ENCODE measurements at places on chromosomes 2 and 18.

DNA sequence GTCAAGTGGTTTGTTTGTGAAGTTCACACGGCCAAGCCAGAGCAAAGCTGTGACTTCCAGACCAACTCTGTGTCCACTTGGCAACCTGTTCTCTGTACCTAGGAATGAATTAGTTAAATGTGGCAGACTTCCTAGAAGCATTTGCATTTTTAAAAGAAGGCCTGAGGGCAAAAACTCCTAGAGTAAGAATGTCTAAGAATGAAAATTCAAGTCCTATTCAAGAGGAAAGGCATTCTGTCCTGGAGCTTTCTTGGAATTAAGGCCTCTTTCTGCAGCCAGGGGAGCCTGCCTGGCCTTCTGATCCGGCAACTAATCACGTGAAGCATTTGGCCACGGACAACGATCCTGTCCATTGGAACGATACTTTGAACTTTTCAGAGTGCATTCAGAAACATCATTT lies 155.0 kb downstream of the SETBP1 start:
- DNase-seq = no peak

DNA sequence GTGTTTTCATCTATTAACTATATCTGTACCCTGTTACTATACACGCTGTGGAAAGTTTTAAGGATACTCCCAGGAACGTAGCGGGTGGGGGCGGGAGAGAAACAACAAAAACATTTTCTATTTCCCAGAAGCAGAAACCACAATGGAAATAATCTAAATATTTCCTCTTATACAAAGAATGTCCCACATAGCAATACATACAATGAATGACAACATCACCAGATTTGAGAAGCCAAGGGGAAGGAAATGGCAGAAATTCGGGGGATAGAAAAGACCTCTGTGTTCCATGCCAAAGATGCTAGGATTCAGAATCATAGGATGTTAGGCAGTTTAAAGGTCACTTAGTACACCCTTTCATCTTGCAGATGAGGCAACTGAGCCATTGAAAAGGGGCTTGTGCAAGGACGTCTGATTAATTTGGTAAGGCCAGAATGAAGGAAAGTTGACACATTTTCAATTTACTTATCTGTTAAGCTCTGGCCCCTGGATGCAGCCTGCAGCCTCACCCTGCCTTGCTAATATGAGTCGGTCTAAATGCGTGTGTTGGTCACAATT lies 41.1 kb upstream of the SCYGR1 start:
- no peak for DNase-seq

- DNase-seq = no peak
Observed at GRCh38 chr2:159091381-159091780, 122.9 kb downstream of the TANC1 start.

DNA sequence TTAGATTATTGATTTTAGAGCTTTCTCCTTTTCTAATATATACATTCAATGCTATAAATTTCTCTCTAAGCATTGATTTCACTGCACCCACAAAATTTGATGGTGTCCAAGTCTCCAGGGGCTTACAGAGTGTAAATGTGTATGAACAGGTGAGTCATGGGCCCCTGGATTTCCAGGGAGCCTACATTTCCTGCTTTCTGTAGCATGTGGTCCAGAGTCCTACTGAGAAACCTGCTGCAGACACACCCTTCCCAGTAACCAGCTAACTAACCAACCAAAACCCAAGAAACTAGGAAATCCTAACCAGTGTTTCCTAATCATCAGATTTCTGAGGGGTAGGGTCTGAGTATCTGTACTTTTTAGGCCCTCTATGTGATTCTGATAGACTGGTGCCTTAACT lies 39.5 kb upstream of the TANC1 start:
- no peak for DNase-seq

- no peak for DNase-seq
Observed at GRCh38 chr2:177058747-177059146, 153.8 kb upstream of the HNRNPA3 start.

GRCh38 chr18:13254971-13255927 lies 36.7 kb downstream of the LDLRAD4 start:
- no peak for DNase-seq

DNA sequence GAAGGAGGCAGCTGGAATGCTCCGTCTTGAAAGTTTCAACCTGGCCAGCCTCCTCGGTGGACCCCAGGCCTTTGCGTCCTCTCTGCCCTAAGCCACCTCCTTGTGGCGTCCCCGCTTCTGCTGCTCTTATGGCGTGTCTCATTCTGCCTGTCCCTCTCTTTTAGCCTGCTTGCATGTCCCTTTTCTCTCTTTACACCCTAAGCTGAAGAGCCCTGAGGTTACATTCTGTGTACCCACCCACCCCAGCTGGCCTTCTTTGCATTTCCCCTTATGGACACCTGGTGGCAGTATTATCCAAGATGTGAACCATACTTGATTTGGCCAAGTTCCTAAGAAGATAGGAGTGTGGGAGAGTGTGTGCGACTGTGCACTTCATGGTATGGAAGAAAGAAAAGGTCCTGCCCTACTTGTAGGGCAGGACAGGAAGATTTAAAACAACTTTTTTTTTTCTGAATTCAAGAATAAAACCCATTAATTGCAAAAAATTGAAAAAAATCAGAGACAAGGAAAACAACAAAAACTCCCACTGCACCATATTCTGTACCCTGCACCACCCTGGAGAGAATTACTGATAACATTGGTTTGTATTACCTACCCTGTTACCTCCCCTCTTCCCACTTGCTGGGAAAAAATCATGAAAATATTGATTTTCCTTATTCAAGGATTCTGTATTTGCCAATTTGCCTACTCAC lies 77.4 kb downstream of the DYSF start:
- peak; percentile 48 for DNase-seq

- DNase-seq = no peak
Observed at GRCh38 chr2:136361521-136361920, 243.6 kb upstream of the CXCR4 start.

DNA sequence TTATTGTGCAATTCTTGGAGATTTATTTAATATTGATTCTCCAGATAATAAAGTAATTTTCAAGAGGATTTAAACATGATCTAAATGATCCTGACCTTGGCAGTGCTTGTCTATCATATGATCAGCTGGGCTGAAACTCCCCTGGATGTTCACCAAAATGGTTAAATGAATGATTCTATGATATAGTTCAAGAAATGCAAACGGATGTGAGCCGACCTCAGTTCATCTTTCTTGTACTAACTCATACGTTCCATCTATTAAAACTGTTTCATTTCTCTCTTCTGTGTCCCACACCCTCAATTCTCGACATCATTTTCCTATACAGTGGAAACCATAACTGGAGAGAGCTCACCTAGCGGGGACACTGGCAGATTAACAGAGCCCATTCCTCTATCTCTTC lies 281.7 kb upstream of the CCDC68 start:
- no peak for DNase-seq

DNA sequence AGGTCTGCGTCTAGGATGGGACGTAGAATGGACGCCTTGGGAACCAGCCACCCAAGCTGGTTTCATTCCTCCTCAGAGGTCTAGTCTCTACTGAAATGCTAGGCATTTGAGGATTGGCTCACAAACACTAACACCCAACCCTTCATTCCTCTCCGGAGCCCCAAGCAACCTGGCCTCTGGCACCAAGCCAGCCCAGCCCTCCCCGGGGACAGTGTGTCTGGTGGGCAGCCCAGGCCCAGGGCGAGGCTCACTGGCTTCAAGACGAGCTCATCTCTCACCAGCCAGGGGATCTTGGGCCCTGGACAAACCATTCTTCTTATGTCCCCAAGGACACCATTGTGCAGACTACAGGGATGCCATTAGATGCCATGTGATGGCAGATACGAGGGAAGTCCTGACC lies 182.5 kb downstream of the CTIF start:
- DNase-seq = no peak

- no peak for DNase-seq
Observed at GRCh38 chr2:168565112-168565511, 109.0 kb downstream of the CERS6 start.

GRCh38 chr2:228949831-228950230 lies 321.3 kb downstream of the PID1 start:
- no peak for DNase-seq

DNA sequence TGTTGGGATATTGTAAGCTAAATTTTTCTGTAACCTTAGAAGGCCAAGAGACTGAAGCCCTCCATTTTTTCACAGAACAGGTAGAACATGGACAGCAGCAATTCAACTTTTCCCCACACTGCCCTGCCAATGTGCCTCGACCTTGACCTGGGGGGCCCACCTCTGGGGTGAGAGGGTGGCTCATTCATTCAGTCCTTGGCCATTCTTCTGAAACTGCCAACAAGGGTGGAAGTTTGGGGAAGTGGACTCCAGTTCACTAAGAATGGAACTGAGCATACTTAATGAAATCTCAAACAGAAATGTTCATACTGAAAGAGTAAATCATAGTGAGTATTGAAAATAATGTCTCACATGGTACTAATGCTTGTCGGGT lies 1.1 kb downstream of the EEF1B2 start:
- DNase-seq = no peak

GRCh38 chr2:30314981-30315380 lies 83.6 kb downstream of the LBH start:
- no peak for DNase-seq

GRCh38 chr2:209556354-209556961 lies 132.6 kb downstream of the MAP2 start:
- DNase-seq = peak; percentile 25

GRCh38 chr2:67453310-67453709 lies 56.2 kb downstream of the ETAA1 start:
- no peak for DNase-seq

- peak; percentile 67 for DNase-seq
Observed at GRCh38 chr2:160332318-160332717, 132.2 kb upstream of the ITGB6 start.

- no peak for DNase-seq
Observed at GRCh38 chr18:55064760-55065159, 105.5 kb upstream of the CCDC68 start.

DNA sequence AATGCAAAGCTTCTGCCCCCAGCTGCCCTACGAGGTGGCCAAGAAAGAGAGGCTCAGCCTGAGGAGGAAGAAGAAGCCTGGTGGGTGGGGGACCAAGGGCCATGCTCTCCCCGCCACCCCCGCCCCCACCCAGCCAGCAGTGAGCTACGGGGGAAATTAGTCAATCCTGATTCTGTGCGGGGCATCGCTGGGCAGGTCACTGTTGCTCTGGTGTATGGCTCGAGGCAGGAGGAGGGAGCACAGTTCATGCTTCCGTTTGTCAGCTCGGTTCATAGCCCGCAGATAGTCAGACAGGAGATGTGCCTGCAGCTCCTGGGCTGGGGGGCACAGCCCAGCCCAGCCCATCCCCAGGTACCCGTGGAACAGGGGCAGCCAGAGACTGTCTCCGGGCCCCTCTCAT lies 17.1 kb downstream of the RAMP1 start:
- DNase-seq = no peak

DNA sequence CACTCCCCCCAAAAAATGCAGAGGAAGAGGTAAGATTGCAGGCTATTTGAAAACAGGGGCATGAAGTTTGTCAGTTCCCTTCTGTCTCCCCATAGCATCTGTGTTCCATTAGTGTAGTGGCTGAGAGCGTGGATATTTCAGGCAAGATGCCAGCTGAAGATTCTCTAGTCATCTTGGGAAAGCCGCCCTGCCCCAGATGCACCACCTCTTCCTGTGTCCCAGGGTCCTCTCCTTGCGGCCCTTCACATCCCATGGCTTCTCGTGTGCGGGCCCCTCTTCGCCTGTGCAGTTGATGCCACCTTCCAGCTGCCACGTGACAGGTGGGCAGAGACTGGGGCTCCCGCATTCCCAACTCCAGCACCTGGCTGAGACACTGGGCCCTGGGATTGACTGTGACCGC lies 16.1 kb downstream of the TMEM127 start:
- no peak for DNase-seq

DNA sequence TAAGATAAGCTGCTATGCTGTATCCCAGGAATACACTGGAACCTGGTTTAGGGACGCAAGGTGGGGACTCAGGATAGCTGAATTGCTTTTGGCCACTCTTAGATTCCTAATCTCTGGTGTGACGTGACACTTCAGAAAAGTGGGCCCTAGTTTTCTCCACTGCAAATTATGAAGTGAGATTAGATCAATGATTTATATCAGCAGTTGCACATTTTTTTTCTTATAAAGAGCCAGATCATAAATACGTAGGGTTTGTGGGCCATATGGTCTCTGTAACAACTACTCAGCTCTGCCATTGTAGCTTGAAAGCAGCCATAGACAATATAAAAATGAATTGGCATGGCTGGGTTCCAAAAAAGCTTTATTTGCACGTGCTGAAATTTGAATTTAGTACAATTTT lies 85.4 kb upstream of the CPO start:
- no peak for DNase-seq

- DNase-seq = no peak
Observed at GRCh38 chr2:25664183-25664964, 9.0 kb downstream of the DTNB start.

DNA sequence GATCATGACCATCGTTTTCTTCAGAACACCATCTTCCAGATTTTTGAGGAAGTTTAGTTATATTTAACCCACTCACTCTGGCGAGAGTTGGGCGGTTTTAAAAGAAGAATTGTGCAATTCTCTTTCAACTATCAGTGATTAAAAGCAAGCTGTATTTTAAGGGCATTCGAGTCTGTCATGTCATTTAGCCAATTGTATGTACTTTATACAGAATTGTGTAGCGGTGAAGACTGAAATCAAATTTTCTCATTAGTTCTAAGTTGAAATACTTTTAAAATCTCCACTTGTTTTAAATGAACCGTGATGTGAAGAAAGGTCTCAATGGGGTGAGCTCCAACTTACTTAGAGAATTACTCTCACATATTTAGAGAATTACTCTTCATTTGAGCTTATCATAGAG lies 214.6 kb upstream of the DTNA start:
- no peak for DNase-seq

- no peak for DNase-seq
Observed at GRCh38 chr18:35455926-35456763, 41.6 kb downstream of the INO80C start.

DNA sequence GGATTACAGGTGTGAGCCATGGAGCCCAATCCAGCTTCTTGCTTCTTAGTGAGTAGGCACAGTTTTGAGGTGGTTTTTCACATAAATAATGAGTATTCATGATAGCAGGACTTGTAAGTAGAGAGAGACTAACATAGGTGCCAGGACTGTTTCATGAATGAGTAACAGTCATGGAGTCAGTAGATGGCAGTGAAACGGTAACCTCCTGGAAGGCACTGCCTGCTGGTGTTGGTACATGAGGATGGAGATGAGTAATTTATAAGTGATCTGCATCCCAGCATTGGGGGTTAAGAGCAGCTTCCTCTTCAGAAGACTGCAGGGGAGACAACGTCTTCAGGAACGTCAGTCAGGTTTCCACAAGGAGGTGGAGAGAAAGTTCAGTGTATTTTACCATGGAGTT lies 143.8 kb downstream of the HAUS1 start:
- no peak for DNase-seq

- no peak for DNase-seq
Observed at GRCh38 chr18:35804377-35804776, 168.1 kb upstream of the RMP24 start.

DNA sequence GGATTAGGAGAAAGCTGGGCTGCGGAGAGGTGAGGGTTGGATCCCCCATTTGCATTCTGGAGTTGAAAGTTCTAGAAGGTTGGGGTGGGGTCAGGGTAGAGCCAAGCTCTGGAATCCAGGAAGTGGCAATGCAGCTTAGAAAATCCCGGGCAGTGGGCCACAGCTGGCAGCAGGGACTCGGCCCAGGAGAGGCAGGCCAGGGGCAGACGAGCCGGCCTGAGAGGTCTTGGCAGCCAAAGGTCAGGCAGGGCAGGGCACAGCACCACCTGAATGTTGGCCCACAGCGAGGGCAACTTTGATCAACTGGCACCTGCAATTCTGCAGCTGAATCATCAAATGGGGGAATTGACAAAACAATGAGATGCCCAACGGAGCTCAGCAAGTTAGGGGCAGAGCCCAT lies 139.2 kb downstream of the INHBB start:
- no peak for DNase-seq

GRCh38 chr2:3170792-3171455 lies 206.7 kb downstream of the EIPR1 start:
- DNase-seq = no peak

Measured in Jurkat, Clone E6-1 (cell line).